A549 (cell line): ENCODE measurements at places on chromosomes 5 and 9. TPM values are rescaled to one million over a fixed set of nuclear protein-coding genes. Genes with fewer than 3 reads are reported as not detected.

DNA sequence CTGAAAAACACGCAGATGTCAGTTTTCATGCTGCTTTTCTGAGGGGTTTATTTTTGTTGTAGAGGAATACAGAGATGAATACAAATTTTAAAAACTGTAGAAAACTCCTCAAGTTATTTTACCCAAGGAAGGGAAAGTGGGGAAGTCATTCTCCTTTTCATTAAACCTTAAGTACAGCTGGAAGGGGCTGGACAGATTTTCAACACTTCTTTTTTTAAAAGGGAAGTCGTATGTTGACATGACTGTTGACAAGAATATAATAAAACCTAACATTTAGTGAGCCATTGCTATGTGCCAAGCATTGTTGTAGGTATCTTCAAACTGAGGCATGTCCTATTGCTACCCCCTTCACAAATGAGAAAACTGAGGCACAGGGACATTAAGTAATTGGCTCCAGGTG, 235.7 kb upstream of the ELL2 start:
- no peak for DNase-seq

DNA sequence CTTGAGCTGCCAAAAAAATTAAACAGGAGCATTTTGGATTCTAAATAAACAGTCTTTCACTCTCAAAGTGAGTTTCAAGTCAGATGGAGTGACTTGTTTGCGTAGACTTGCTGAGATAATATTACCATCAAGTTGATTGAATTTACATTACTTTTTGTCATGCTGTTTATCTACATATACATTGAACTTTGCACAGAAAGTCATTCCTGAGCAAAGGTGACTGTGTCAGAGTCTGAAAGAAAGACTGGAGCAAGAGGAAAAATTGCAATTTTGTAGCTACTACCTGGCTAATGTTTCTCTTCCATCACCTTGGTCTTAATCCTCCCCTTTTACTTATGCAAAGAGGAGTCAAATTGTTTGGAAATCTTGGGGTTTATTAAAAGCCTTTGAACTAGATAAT, 179.4 kb downstream of the PTTG1 start:
- DNase-seq: no peak

GRCh38 chr9:37301042-37301853, 121.2 kb upstream of the GRHPR start:
- no peak for DNase-seq

DNA sequence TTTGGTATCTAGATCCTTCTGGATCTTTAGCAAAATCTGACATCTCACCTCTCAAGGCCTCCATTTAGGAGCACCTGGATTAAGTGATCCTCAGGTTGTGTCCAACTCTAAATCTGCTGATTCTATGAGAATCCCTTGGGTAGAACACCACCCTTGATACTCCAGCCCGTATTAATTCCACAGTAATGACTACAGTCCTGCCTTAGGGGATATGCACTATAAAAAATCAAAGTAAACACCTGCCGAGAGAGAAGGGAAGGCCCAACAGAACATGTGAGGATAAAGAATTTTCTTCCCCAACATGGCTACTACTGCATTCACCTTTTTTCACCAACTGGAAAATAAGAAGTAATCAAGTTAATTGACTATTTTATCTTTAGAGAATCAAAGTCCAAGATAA, 27.6 kb downstream of the DAP start:
- DNase-seq: no peak

- DNase-seq: no peak
Measured at GRCh38 chr5:11700391-11700790, 203.9 kb downstream of the CTNND2 start.

DNA sequence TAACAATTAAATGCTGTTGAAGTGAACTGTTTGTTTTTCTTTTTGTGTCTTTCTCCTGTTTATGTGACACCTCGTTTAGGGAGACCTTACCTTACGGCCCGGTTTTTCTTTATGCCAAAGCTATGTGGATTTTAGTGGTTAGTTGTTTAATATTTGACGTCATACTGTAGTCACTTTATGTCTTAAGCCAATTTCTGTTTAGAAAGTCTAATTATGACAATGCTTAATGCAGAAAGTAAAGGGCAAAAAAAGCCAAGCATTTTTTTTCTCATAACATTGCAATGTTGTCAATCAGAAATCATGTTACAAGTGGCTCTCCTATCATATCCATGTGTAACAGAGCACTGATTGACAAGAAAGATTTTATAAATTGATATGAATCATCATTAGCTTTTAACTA, 442.5 kb upstream of the ARRDC3 start:
- no peak for DNase-seq

DNA sequence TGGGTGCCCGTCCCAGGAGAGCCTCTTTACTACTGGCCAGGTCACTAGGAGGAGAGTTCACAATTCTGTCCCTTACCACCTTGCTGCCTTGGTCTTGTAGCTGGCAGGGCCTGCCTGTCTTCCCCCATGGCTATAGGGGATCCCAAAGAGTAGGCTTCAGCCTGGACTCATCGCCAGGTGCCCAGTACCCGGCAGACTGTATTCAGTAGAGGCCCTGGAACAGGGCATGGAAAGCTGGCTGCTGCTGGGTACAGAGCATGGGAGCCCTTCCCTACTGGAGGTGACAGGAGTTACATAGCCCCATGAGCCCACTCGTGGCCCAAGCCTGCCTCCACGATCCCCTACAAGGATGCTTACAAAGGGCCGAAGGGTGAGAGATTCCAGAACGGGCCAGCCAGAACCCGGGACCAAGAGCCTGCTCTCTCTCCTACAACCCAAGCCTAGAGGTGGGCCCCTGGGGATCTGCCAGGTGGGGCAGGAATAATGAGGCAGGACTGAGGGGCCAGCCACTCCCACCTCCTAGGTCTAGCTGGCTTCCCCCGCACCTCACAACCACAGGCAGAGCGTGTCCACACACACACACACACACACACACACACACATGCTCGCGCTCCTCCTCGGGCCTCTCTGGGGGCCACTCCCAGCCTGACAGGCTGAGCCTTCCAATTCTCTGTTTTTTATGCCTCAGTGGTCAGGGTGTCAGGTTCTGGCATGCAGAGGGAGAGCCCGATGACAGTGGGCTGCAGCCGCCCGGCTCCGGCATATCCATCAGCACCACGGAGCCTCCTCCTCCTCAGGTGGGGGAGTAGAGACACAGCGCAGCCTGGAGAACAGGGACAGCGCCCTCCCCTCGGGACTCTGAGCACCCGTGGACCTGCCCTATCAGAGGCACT, 186.0 kb downstream of the PAX5 start:
- no peak for DNase-seq

DNA sequence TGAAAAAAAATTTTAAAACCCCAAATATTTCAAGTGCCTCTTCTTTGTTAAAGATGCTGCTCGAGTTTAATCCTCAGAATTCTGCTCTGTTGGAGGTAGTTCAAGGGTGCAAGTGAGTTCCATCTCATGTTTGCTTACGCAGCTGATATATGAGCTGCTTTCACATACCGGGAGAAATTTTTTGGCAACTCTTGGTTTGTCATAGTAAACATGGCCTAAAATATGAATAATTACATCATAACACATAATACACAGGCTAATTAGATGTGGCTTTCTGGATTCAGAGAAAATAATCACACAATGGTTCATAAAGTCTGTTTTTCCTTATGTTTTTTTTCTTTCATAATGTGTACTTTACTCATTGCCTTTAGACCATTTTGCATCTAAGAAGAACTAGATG, 1134.1 kb downstream of the PTPRD start:
- no peak for DNase-seq

- no peak for DNase-seq
Measured at GRCh38 chr5:8730194-8730593, 815.7 kb downstream of the SEMA5A start.

GRCh38 chr5:121086671-121087070, 622.6 kb downstream of the PRR16 start:
- no peak for DNase-seq

GRCh38 chr5:54524704-54525103, 7.1 kb downstream of the SNX18 start:
- no peak for DNase-seq

DNA sequence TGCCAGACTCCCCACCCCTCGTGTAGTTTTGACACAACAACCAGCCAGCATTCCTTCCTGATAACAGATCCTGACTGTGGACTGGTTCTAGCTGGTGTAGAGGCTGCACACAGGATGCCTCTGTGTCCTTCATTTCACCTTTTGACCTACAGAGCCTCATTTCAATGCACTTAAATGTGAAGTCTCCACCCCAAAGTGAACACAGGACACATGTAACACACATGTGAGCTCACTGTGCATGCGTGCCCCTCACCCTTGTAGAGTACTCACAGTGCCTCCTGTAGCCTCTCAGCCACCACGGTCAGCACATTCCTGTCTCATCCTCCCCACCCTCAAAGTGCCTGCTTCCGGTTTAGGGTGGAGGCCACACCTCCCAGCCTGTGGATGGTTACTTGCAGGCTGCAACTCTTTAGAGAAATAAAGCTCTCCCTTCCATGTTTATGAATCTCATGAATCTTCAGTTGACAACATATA, 11.6 kb upstream of the NKD2 start:
- peak; percentile 36 for DNase-seq

GRCh38 chr5:132315529-132316067, 21.4 kb downstream of the SLC22A4 start:
- DNase-seq: no peak

DNA sequence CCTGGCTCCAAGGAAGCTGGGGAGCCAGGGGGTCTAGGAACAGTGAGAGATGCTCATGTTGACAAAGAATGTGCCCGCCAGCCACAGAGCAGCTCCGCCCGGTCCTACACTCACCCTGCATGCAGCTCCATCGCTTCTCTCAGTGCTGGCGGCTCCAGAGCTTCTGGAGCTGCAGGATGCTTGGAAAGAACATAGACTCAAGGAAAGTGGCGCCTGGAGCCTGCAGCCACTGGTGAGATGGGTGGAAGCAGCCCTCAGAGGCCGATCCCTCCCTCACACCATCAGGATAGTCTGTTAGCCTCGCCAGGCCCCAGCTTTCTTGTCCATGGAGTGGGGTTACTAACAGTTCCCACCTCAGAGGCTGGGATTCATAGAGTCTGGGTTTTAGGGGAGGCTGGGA, 26.4 kb upstream of the SLC6A19 start:
- no peak for DNase-seq

- DNase-seq: no peak
Measured at GRCh38 chr5:79803007-79803406, 113.4 kb downstream of the CMYA5 start.

- no peak for DNase-seq
Measured at GRCh38 chr9:78118742-78119473, 87.3 kb upstream of the GNAQ start.

Gene LHX2
- polyA plus RNA-seq: 4.1 to 4.6 TPM (median 4.4 TPM) in 3 replicates

Gene AK3
- 42.6 to 51.0 TPM (median 49.0 TPM) in 3 replicates for polyA plus RNA-seq

Gene IARS1
- 120 to 133 TPM (median 121 TPM) in 3 replicates for polyA plus RNA-seq

Gene RAB3C
- not detected in 3 replicates for polyA plus RNA-seq

Gene PLPP7
- polyA plus RNA-seq: not detected in 3 replicates
